ENCODE measurements at places on chromosomes 12 and 14.

DNA sequence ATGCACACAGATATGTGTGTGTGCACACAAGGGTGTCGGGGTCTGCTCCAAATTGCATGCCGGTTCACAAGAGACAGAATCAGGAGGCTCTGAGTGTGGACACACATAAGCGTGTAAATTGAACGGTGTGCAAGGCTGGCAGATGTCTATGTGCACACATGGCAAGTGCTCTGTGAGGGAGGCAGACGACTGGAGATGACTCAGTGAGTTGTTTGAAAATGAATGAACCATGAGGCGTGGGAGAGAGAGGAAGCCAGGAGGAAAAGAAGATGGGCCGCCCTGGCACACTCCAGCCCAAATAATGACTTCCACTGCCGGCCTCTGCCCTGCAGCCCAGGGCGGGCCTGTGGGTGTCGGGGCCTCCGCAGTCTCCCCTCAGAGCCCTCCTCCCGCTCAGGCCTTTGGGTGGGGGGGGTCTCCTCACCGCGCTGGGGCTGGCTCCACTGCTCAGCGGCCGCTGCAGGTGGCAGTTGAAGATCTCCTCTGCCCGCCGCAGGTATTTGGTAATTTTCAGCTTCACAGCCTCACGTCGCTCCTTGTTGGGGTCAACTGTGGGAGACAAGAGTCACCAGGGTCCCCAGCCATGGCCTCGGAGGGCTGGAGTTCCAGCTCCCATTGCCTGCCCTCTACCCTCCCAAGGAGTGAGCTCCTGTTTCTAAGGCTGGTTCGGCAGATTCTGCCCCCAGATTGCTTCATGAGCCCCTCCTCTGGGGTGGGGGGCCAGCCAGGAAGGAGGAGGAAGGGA lies 3.5 kb downstream of the RPS6KL1 start:
- DNase-seq, result no peak

DNA sequence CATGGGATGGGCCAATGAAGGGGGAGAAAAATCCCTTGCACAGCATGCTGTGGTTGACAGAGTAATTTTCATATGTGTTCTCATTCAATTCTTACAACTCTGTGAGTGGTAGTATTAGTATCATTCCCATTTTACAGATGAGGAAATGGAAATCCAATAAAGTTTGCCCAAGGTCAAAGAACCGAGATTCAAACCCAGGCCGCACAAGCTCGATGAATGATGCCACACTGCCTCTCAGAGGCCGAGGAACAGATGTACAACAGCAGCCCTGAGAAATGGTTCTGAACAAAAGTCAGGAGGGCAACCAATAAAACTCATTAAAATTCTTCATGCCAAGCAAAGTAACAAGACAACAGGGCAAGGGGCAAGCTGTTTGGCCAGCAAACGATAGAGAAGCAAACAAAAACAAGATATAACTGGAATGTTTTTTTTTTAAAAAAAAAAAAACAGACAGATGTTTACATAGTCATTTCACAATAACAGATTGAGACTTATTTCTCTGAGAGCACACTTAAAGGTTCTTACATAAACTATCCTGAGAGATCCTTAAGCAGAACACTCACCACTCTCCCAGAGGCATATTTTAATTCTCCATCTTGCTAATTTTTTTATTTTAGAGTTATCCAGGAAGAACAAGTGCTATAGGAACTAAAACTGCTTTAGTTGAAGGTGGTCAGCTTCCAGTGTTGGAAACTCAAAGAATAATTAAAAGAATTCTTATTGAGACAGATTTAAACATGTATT lies 85.8 kb downstream of the EXOC5 start:
- DNase-seq, result peak; percentile 51

DNA sequence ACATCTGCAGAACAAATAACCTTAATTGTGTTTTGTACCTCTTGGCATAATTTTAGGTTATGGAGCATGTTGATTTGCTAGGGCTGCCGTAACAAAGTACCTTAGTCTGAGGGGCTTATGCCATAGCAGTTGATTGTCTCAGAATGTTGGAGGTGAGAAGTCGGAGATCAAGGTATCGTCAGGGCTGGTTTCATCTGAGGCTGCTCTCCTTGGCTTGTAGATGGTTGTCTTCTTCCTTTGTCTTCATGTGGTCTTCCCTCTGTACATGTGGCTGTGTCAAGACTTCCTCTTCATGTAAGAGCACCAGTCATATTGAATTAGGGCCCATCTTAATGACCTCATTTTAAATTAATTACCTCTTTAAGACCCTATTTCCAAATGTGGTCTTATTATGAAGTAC lies 64.4 kb upstream of the PTHLH start:
- DNase-seq, result no peak

- DNase-seq, result peak; percentile 40
Measured at GRCh38 chr12:6167327-6168280, 32.6 kb upstream of the CD9 start.

DNA sequence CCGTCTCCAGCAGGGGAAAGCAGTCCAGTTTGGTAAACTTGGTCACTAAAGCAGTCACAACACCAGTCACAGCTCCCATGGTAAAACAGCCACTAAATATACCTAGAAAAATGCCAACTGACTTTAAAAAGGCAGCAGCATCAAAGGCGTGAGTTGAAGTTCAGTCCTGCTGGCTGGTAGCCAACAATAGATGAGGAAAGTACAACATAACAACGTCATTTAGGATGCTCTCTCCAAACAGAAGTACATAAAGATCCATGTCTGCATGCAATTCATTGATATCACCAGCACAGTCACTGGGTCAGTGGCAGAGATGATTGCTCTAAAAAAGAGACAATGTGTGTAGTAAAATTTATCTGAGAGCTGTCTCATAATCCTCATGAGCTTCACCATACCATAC lies 59.3 kb upstream of the TMPO start:
- DNase-seq, result no peak

- no peak for DNase-seq
Measured at GRCh38 chr12:101732318-101732717, 6.9 kb downstream of the SYCP3 start.

DNA sequence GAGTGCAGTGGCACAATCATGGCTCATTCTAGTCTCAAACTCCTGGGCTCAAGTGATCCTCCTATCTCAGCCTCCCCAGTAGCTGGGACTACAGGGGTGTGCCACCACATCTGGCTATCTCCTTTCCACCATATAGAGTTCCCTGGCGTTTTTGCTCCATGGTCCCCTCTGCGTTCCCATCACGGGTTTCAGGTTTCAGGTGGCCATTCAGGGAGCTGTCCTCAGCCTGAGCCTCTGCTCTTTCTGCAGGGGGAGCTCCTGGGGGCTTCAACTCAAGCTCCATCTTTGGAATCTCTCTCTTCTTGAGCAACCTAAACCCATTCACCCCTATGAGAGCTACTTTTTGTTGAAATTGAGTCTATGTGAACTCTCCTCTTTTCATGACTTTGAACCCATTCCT lies 11.6 kb downstream of the SMIM41 start:
- DNase-seq, result no peak

GRCh38 chr12:24881724-24882371 lies 67.1 kb downstream of the BCAT1 start:
- DNase-seq, result no peak

DNA sequence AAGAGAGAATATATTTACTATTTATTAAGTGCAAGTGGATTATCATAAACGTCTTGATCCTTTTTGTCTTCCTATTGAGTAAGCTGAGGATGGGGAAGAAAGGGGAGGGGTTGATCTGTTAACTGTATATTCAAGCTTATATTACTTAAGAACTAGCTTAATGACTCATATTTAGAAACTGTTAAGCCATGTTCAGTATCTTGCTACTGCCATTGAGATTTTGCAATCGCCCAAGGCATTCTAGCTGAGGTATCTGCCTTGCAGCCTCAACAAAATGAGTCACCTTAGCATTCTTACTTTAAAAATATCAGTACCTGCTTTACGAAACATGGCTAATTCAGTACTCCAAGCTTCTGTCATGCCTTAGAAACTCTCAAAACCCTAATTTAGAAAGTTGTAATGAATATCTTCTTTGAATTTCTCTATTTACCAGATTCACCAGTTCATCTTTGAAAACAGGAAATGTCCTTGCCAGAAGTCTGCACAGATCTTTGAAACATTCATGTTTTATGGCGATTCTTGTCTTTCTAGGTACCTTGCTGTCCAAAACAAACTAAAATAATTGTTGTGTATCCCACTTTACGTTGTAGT lies 76.1 kb downstream of the ALG10B start:
- DNase-seq, result no peak

DNA sequence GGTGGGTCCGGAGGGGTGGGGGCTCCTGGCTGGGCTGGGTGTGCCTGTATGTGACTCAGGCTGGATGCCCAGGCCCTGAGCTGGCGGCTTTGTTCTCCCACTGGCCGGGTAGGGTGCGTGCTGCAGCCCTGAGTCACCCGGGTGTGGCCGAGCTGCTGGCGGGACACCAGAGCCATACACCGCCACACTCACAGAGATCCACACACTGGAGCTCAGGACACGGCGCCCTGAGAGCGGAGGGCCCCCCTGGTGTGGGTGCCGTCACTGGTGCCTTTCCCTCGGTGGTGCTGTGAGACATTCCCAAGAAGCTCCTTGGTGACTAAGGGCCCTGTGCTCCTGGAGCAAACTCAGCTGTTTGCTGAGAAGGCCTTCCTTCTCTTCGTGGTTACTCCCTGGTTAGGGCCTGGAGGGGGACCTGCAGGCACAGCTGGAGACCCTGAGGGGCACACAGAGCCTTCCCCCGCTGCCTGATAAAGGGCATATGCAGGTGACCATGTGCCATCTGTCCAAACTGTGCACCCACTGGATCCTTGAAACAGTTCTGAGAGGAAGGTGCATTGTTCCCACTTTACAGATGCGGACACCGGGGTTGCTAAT lies 44.3 kb downstream of the KRT80 start:
- DNase-seq, result peak; percentile 87

Data from COLO829 (cell line).